SJSA1 (cell line): ENCODE measurements at places on chromosomes 6 and 20. TPM values are rescaled to one million over a fixed set of nuclear protein-coding genes. Genes with fewer than 3 reads are reported as not detected.

AIF1 gene
- not detected in 2 replicates for total RNA-seq

DPPA5 gene
- total RNA-seq, result not detected in 2 replicates

C6orf52 gene
- 0.50 and 2.2 TPM in 2 replicates for total RNA-seq

FOXO3 gene
- total RNA-seq, result 15.3 and 20.4 TPM in 2 replicates

ENPP1 gene
- 21.5 and 24.5 TPM in 2 replicates for total RNA-seq

TAAR6 gene
- total RNA-seq, result not detected in 2 replicates

LGSN gene
- total RNA-seq, result not detected in 2 replicates

SLC16A10 gene
- total RNA-seq, result 0.06 TPM in 1 of 2 replicates, not detected in the other

BPIFA1 gene
- total RNA-seq, result not detected in 2 replicates

BTBD3 gene
- 26.4 and 30.4 TPM in 2 replicates for total RNA-seq

SMPD2 gene
- 6.0 and 9.9 TPM in 2 replicates for total RNA-seq

LPA gene
- not detected in 2 replicates for total RNA-seq

HS3ST5 gene
- 1.7 and 2.9 TPM in 2 replicates for total RNA-seq

F13A1 gene
- 0.45 TPM in 1 of 2 replicates, not detected in the other for total RNA-seq

RIPOR3 gene
- total RNA-seq, result 1.3 and 1.8 TPM in 2 replicates

PPP1R16B gene
- total RNA-seq, result 0.03 TPM in 1 of 2 replicates, not detected in the other

ESR1 gene
- total RNA-seq, result not detected in 2 replicates

CLDN20 gene
- not detected in 2 replicates for total RNA-seq

ATAT1 gene
- 0.66 and 3.4 TPM in 2 replicates for total RNA-seq

ERVFRD-1 gene
- not detected in 2 replicates for total RNA-seq

PLN gene
- not detected in 2 replicates for total RNA-seq

ADGRG6 gene
- total RNA-seq, result 3.4 and 4.5 TPM in 2 replicates

COL12A1 gene
- 166 and 233 TPM in 2 replicates for total RNA-seq
